ENCODE measurements at places on chromosomes 1 and 21. TPM values are rescaled to one million over a fixed set of nuclear protein-coding genes. Genes with fewer than 3 reads are reported as not detected.

Gene PCBP3
- total RNA-seq: 0.34 TPM

Gene GUCA2B
- not detected for total RNA-seq

Gene ESRRG
- not detected for total RNA-seq

Gene ADORA1
- not detected for total RNA-seq

Gene E2F2
- total RNA-seq: 25.3 TPM
